ENCODE measurements at places on chromosomes 6 and 20.

DNA sequence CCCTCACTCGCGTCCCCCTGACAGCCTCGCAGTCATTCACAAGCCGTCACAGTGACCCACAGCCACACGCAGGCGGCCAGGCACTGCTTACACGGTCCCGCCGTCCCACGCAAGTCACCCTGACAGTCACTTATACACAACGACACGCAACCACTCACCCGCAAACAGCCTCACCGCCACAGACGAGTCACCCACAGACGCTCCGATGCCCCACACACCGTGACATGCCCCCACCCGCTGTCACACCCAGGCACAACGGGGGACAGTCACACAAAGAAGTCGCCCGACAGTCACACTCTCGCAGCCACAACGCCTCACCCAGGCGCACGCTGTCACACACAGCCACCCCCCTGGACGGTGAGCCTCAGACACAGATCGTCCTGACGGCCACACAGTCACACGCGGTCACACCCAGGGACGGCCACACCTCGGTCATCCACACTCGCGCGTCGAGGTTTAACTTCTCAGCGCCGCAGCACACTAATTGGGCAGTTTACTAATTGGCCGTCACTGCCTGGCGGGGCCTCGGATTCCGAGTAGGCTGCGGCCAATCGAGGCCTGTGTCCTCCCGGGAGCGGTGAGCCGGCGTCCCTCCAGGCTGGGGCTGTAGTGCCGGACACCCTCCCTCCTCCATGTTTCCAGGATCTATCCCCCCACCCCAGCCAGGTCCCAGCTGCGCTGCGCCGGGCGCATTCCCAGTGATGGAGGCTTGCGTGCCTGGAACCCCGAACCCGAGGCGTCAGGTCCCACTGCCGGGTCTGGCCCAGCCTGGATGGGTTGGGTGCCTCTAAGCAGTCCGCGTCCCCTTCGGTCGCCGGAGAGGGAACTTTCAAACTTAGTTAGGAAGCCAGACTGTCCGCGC is 790 bp downstream of the TOX2 start:
- H3K27me3 ChIP-seq: peaks cover 55% of the 10 kb centered on the region
- no peak overlapping the region for H3K27ac ChIP-seq
- H3K4me3 ChIP-seq: peak overlapping the region; percentile 74
- no peaks in the 10 kb centered on the region for H3K36me3 ChIP-seq

DNA sequence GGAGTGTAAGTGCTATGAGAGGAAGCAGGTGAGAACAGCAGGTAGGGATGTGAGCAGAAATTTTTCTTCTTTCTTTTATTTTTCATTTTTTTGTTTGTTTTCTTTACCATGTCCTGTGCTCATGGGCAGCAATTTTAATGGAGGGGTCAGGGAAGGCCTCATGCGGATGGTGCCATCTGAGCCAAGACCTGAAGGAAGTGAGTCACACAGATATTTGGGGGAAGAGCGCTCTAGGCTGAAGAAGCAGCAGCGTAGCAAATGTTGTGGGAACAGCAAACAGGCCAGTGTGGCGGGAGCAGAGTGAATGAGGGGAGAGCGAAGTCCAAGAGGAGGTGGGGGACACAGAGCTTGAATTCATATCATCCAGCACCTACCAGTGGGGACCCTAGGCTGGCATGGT is 12.7 kb downstream of the SPDEF start:
- H3K27ac ChIP-seq: no peak overlapping the region
- H3K4me3 ChIP-seq: no peak overlapping the region
- H3K4me1 ChIP-seq: no peaks in the 10 kb centered on the region
- DNase-seq: no peak
- H3K36me3 ChIP-seq: no peaks in the 10 kb centered on the region
- H3K27me3 ChIP-seq: no peaks in the 10 kb centered on the region

GRCh38 chr20:56429502-56429901 is 17.4 kb downstream of the CASS4 start:
- no peaks in the 10 kb centered on the region for H3K4me1 ChIP-seq
- H3K27ac ChIP-seq: no peak overlapping the region
- no peak for DNase-seq
- H3K4me3 ChIP-seq: no peak overlapping the region

DNA sequence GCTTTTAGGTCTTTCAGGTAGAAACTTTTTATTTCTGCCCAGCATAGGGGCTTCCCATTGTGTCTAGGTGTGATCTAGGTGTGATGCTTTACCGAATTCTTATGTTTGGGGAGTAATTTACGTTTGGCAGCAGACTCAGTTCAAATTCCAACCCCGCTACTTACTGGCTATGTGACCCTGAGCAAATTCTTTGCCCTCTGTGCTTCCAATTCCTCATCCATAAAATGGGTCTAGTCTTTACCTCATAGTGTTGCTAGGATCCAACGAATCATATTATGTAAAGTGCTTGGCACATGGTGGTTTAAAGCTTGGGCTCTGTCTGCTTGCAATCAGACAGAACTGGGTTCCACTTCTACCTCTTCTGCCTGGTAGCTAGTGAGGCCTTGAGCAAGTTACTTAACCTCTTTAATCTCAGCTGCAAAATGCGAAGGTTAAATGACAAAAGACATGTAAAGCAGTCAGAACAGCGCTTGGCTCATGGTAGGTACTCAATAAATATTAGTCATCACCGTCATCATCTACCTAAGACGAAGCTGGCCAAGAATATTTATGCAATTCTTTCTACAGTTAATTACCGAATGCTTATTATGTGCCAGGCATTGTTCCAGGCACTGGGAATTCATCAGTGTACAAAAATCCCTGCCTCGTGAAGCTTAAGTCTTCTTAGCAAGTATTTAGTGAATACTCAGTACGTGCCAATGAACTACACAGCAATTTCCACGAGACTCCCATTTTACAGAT is 1.0 kb downstream of the NSFL1C start:
- DNase-seq: no peak
- H3K4me1 ChIP-seq: peaks cover 10% of the 10 kb centered on the region
- no peaks in the 10 kb centered on the region for H3K27me3 ChIP-seq
- H3K27ac ChIP-seq: no peak overlapping the region
- H3K4me3 ChIP-seq: peak overlapping the region; percentile 100

DNA sequence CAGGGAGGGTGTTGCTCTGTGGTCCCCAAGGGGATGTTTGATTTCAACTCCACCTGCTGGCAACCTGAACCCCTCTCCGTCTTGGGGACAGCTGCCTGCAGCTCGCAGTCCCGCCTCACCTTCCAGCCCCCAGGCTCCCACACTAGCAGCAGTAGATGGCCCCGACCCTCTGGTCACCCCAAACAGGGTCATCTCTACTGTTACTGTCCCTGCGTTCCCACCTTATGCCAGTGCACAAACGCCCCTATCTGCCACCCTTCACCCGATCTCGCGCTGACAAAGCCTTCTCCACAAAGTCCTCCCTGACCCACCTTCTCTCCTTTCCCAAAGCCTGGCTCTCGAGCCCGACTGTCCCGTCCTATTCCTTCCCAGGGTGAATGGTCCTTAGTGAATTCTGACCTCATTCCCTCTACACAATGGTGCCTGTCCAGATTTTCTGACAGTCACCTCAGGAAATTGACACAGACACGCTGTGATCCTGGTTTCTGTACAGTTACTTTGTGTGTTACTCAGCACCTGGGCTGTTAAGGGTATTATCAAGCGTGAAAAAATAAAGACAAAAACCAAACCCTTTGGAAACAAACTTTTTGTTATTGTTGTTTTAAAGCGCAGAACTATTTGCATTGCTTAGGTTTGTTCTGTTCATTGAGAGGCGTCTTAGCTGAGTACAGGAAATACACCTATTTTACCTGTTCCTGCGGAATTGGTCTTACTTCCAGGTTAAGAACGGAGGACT is 728 bp downstream of the FUT9 start:
- no peaks in the 10 kb centered on the region for H3K4me1 ChIP-seq
- H3K36me3 ChIP-seq: no peaks in the 10 kb centered on the region
- DNase-seq: peak; percentile 31
- H3K27ac ChIP-seq: peak overlapping the region; percentile 78
- H3K27me3 ChIP-seq: no peaks in the 10 kb centered on the region

DNA sequence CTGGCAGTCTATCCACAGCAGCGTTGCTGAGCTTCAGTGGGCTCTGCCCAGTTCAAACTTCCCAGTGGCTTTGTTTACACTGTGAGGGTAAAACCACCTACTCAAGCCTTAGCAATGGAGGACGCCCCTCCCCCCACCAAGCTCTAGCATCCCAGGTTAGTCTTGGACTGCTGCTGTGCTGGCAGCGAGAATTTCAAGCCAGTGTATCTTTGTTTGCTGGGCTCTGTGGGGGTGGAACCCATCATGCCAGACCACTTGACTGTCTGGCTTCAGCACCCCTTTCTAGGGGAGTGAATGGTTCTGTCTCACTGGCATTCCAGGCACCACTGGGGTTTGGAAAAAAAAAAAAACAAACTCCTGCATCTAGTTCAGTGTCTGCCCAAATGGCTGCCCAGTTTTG is 249.7 kb upstream of the SYNCRIP start:
- H3K36me3 ChIP-seq: no peaks in the 10 kb centered on the region
- H3K4me1 ChIP-seq: peaks cover 4% of the 10 kb centered on the region
- no peak for DNase-seq
- H3K4me3 ChIP-seq: no peak overlapping the region
- H3K27me3 ChIP-seq: no peaks in the 10 kb centered on the region
- no peak overlapping the region for H3K27ac ChIP-seq

DNA sequence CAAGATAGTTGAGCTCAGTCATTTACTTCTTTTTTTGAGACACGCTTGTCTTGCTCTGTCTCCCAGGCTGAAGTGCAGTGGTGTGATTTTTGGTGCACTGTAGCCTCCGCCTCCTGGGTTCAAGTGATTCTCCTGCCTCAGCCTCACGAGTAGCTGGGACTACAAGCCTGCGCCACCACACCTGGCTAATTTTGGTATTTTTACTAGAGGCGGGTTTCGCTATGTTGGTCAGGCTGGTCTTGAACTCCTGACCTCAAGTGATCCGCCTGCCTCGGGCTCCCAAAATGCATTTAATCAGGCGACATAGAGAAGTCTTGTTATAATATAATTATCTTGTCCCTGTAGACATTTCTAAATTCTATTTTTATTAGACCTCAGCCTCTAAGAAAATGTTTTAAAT is 6.1 kb downstream of the AMD1 start:
- DNase-seq: no peak
- H3K27ac ChIP-seq: no peak overlapping the region
- H3K4me1 ChIP-seq: peaks cover 4% of the 10 kb centered on the region
- H3K36me3 ChIP-seq: no peaks in the 10 kb centered on the region
- H3K27me3 ChIP-seq: no peaks in the 10 kb centered on the region

GRCh38 chr6:2581011-2581410 is 169.7 kb downstream of the MYLK4 start:
- no peaks in the 10 kb centered on the region for H3K36me3 ChIP-seq
- no peaks in the 10 kb centered on the region for H3K27me3 ChIP-seq
- H3K27ac ChIP-seq: no peak overlapping the region

GRCh38 chr6:13478525-13478966 is 8.9 kb downstream of the GFOD1 start:
- no peak overlapping the region for H3K27ac ChIP-seq
- no peak overlapping the region for H3K4me3 ChIP-seq
- DNase-seq: no peak
- no peaks in the 10 kb centered on the region for H3K4me1 ChIP-seq
- peaks cover 1% of the 10 kb centered on the region for H3K27me3 ChIP-seq
- H3K36me3 ChIP-seq: no peaks in the 10 kb centered on the region

DNA sequence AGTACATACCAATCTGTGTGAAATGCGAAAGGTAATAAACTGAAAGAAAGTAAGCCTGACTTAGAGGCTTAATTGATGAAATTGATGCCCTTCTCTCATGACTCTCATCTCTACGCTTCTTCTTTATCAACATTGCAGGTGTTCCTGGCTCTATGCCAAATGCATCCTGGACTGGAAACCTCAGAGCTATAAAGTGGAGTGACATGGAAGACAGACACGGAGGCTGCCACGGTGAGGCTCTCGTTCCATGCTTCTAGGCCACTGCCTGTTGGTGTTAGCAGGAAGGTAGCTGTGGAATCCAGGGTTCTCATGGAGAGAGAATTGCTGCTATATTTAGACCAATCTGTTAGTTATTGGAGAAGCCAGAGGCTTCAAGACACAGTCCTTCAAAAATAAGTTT is 73.2 kb downstream of the C6orf52 start:
- H3K4me1 ChIP-seq: peaks cover 3% of the 10 kb centered on the region
- H3K4me3 ChIP-seq: no peak overlapping the region
- no peaks in the 10 kb centered on the region for H3K36me3 ChIP-seq
- H3K27ac ChIP-seq: no peak overlapping the region
- H3K27me3 ChIP-seq: no peaks in the 10 kb centered on the region
- no peak for DNase-seq

GRCh38 chr6:48471326-48471725 is 360.3 kb upstream of the PTCHD4 start:
- no peak overlapping the region for H3K4me3 ChIP-seq
- no peak overlapping the region for H3K27ac ChIP-seq
- no peaks in the 10 kb centered on the region for H3K4me1 ChIP-seq
- DNase-seq: no peak

DNA sequence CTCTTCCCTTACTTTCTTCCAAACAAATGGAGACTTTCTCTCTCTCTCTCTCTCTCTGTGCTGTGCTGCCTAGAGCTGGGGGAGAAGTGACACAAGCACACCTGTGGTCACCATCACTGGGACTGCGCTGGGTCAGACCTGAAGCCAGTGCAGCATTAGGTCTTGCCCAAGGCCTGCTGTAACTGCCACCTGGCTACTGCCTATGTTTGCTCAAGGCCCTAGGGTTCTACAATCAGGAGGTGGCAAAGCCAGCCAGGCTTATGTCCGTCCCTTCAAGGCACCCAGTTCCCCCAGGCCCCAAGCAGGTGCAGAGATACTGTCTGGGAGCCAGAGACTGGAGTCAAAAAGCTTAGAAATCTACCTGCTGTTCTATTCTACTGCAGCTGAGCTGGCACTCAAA is 49.4 kb upstream of the TOP1 start:
- no peaks in the 10 kb centered on the region for H3K36me3 ChIP-seq
- H3K4me3 ChIP-seq: no peak overlapping the region
- H3K4me1 ChIP-seq: no peaks in the 10 kb centered on the region
- no peak for DNase-seq
- H3K27me3 ChIP-seq: no peaks in the 10 kb centered on the region

DNA sequence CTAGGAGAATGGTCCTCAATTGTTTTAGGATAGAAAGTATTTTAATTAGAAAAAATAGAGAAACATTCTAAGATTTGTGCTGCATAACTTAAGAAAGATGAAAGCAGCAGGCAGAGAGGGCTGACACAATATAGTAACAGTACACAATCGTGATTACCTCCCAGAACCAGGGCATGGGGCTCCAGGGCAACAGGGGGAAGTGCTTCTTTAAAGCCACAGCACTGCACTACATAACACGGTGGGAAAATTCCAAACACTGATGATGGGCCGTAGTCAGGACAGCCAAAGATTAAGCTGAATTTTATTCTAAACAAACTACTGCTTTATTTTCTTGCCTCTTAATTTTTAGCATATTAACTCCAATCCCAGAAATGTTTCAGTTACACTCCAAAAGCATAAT is 14.4 kb downstream of the EXOC2 start:
- peaks cover 14% of the 10 kb centered on the region for H3K4me1 ChIP-seq
- no peak overlapping the region for H3K4me3 ChIP-seq
- DNase-seq: no peak

DNA sequence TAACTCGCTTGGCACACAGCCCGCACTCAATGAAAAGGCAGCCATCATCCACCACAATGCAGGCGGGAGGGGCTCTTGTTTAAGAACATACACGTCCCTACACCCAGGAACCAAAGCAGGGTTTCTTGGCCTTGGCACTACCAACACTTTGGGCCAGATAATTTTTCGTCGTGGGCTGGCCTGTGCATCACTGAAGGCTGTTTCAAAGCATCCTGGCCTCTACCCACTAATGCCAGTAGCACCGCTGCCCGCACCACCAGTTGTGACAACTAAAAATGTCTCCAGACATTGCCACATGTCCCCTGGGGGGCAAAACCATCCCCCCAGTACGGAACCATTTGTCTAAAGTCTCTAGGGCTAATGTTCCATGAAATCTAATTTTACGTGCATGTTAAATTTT is 13.0 kb downstream of the UQCC2 start:
- H3K36me3 ChIP-seq: peaks cover 42% of the 10 kb centered on the region
- H3K4me3 ChIP-seq: no peak overlapping the region
- no peak for DNase-seq
